ENCODE measurements at places on chromosomes 7 and 10. TPM values are rescaled to one million over a fixed set of nuclear protein-coding genes. Genes with fewer than 3 reads are reported as not detected.
A peak's percentile ranks its signal among the peaks of the same experiment; 100 is the strongest.

- no peak for DNase-seq
Measured at GRCh38 chr7:131124001-131124629, 203.6 kb upstream of the MKLN1 start.

- peak; percentile 68 for DNase-seq
Measured at GRCh38 chr10:4939224-4940072, 23.8 kb upstream of the AKR1C1 start.

DNA sequence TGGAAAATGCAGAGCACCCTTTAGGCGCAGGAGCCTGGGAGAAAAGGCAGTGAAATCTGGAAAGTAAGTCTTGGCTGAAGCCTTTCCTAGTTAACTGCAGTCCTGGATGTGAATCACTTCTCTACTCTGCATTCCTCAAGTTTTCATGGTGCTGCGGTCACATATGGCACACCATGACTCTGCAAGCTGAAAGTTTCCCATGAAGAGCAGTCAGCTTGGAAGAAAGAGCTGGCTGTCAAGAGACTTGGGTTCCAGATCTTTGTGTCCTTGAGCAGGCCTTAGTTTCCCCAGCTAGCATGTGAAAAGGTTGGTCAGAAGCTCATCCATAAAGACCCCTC is 548.3 kb downstream of the SORCS3 start:
- DNase-seq, result peak; percentile 83

TYW1B gene
- 2.8 TPM for total RNA-seq

GRCh38 chr10:80356989-80357850 is 639 bp downstream of the DYDC2 start:
- peak; percentile 21 for DNase-seq

GRK5 gene
- total RNA-seq, result 1.1 TPM
